Stimulated activated CD4-positive, alpha-beta T cell treated with anti-CD3 and anti-CD28 coated beads, Interleukin-15, amount 100 ng/mL, for 1 hour (primary cell): ENCODE measurements at places on chromosomes 1 and 21.

DNA sequence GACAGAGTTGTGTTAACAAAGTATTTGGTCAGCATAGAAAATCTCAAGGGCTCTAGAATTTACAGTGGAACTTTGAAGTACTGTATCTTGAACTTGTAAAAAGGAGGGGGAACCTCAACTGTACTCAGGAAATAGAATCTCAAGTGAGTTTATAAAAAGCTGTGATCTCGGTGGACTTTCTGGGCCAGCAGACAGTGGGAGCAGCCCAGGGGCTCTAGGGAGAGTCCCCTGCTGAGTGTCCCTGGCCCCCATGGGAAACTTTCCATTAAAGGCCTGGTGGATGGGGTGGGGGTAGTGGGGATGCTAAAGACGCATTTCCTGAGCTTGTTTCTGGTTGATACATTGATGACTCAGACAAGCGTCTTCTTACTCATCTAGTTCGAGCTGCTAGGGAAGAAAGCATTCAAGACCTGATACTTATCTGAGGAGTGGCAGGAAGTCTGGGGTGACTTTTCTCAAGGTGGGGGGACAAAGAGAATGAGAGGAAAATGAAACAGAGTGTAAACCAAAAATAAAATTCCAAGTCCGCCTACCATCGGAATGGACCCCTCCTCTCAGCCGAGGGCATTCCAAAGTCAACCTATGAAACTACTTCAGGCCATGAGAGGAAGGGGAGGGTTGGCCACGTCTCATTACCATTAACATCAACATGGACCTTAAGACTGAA lies 65.5 kb downstream of the NID1 start:
- peak; percentile 35 for DNase-seq

- no peak for DNase-seq
Measured at GRCh38 chr1:118564961-118565703, 380.1 kb upstream of the SPAG17 start.

- peak; percentile 99 for DNase-seq
Measured at GRCh38 chr1:172532700-172533512, at the start of gene SUCO. TSS of gene SUCO (plus strand) at chr1:172533150. CDS start at chr1:172533436, 286 bp downstream.

DNA sequence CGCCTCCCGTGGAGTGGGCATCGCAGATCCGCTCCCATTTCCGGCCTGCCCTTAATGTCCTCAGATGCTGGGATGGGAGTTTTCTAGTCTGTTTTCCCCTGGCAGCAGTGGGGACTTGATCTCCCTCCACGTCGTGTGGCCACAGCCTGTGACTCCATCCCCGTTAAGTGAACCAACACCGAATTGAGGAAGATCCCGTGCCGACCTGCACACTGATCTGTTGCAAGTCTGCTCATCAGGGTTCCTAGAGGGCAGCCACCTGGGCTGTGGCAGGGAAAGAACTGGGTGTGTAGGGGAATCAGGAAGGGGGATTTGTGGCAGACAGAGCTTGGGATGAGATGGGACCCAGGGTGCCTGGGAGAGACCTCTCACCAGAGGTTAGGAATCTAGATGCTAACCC lies 23.3 kb upstream of the CDK18 start:
- DNase-seq = no peak

DNA sequence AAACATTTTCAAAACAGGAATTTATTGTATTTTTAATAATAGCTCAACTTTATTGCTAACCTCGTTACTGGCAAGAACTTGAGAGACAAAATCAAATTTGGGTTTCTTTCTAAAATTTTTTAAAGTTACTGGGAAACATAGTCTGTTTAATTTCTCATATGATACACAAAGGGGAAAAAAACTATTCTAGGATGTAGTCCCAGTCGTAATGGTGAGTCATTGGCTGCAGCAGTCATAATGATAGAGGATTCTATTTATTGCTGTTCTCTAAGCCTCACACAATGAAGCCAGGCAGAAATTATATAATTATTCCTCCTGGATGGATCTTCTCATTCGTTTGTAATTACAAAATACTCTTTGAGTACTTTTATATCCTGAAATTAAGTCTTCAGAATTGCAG lies 326.5 kb upstream of the SGIP1 start:
- no peak for DNase-seq

- DNase-seq = no peak
Measured at GRCh38 chr21:26110715-26111114, 59.9 kb downstream of the APP start.

- DNase-seq = no peak
Measured at GRCh38 chr1:11523261-11523660, 44.3 kb downstream of the DISP3 start.

DNA sequence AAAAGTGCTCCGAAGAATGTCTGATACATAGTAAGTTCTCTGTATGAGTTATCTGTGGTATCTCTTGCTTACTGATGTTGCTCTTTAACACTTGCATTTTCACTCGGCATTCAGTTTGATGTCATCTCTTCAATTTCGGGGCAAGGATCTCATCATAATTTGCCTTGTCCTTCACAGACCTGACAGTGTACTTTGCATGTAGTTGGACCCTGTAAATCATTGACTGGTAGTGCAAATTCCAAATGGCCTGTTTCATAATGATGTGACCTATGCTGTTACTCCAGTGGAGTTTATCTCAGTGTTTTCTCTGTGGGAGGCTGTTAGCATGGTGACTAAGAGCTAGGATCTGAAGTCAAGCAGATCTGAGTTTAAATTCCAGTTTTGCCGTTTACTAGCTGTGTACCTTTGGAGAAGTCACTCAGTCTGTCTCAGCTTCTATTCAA lies 34.2 kb upstream of the ABCD3 start:
- no peak for DNase-seq

DNA sequence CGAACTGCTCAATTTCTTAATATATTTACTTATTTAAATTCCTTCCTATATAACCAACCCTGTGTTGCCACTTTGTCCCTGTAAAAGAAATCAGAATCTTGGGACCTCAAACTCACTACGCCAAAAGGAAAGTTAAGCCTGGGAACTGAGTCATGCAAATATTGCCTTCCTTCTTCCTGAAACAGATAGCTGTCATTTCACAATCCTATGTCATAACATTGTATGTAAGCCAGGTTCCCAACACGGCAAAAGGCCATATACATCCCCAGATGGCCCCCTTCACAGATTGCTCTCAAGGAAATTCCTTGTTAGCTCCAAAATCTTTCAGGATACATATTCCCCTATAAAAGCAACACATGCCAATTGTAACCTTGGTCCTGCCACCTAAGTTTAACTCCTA lies 39.7 kb downstream of the C21orf91 start:
- DNase-seq = no peak

- no peak for DNase-seq
Measured at GRCh38 chr1:21813542-21813941, 1.5 kb downstream of the LDLRAD2 start.
